PC-9 (cell line): ENCODE measurements at places on chromosomes 12 and 14. TPM values are rescaled to one million over a fixed set of nuclear protein-coding genes. Genes with fewer than 3 reads are reported as not detected.

GPRC5D gene
- not detected in 2 replicates for total RNA-seq

FGF6 gene
- not detected in 2 replicates for total RNA-seq

OLR1 gene
- 20.2 and 22.4 TPM in 2 replicates for total RNA-seq

ADAM20 gene
- total RNA-seq, result 0.94 and 1.9 TPM in 2 replicates

KRT83 gene
- total RNA-seq, result 0.43 TPM in 1 of 2 replicates, not detected in the other

LALBA gene
- not detected in 2 replicates for total RNA-seq

ARHGEF40 gene
- 12.7 and 13.0 TPM in 2 replicates for total RNA-seq

LAG3 gene
- 9.4 and 10.5 TPM in 2 replicates for total RNA-seq

MMP19 gene
- 0.60 and 0.83 TPM in 2 replicates for total RNA-seq

CIDEB gene
- total RNA-seq, result not detected in 2 replicates

SOAT2 gene
- 0.70 and 0.79 TPM in 2 replicates for total RNA-seq

TMPO gene
- 143 and 171 TPM in 2 replicates for total RNA-seq

PLCZ1 gene
- not detected in 2 replicates for total RNA-seq

BMP4 gene
- 62.4 and 63.5 TPM in 2 replicates for total RNA-seq

ATP2B1 gene
- 29.4 and 32.0 TPM in 2 replicates for total RNA-seq

GOLT1B gene
- 38.0 and 39.0 TPM in 2 replicates for total RNA-seq

CCDC38 gene
- 0.25 and 0.35 TPM in 2 replicates for total RNA-seq

FBLN5 gene
- not detected in 2 replicates for total RNA-seq

IFNG-AS1 gene
- not detected in 2 replicates for total RNA-seq

STAC3 gene
- 1.3 and 2.2 TPM in 2 replicates for total RNA-seq

PPP1R36 gene
- 0.35 TPM in 1 of 2 replicates, not detected in the other for total RNA-seq

SHMT2 gene
- total RNA-seq, result 220 and 227 TPM in 2 replicates

SLCO1B1 gene
- total RNA-seq, result 0.30 and 0.50 TPM in 2 replicates

KRT73 gene
- total RNA-seq, result not detected in 2 replicates

ESPL1 gene
- 37.4 and 42.0 TPM in 2 replicates for total RNA-seq

AQP6 gene
- not detected in 2 replicates for total RNA-seq

RHOF gene
- 132 and 179 TPM in 2 replicates for total RNA-seq

MYRFL gene
- not detected in 2 replicates for total RNA-seq

DNAL1 gene
- 23.0 and 25.5 TPM in 2 replicates for total RNA-seq
